ENCODE measurements at places on chromosomes 12 and 14.

- DNase-seq = no peak
These were observed 83.4 kb downstream of the KIF26A start for GRCh38 chr14:104221636-104222369.

DNA sequence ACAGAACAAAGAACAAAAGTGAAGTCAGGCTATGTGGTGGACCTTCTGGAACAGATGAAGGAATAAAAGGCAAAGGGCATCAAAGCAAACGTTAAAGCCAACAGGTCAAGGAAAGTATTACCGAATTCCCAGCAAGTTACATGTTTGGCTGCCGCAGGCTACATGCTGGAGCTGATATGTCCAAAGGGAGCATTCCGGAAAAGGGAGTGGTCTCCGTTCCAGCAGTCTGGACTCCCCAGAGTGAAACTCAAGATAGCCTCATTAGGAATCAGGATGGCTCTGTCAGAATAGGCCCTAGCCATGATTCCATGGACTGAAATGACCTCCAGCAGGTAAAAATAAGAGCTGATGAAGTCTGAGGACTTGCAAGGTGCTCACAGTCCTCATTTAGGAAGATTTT, 379.8 kb upstream of the PRICKLE1 start:
- no peak for DNase-seq

GRCh38 chr12:64746663-64747062, 12.5 kb downstream of the GNS start:
- DNase-seq = no peak

DNA sequence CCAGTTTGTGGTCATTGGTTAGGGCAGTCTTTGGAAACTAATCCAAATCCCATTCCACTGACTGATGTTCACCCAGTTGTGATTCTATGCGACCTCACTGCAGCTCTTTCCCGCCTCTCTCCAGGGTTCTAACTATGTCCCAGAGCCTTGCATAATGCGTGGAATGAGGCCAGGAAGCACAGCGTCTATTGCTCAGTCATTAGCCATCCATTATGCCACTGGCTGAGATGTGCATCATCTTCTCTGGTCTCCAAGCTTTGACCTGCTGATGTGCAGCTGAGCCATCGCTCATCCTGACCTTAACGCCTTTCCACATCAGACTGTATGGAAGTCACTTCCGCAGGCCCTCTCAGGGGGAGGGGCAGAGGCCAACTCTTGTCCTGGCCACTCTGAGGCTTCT, 115.4 kb upstream of the VRK1 start:
- no peak for DNase-seq

GRCh38 chr14:24094841-24095270, 745 bp downstream of the PCK2 start:
- DNase-seq = no peak

DNA sequence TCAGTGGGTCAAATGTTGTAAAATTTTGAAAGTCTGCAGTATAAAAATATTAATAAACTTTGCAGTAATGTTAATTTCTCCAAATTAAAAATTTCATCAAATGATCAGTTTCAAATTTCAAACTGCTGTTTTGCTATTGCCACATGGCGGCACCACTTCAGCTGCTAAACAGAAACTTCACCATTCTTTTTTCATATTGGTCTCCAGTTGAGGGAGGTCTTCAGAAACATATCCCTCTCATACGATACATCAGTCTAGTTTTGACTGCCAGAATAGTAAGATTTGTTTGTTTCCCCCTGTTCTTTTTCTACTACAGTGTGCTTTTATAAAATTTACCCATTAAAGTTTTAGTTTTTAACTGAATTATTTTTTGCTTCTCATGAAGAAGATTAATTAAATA, 4.2 kb upstream of the TRHDE start:
- DNase-seq = no peak

DNA sequence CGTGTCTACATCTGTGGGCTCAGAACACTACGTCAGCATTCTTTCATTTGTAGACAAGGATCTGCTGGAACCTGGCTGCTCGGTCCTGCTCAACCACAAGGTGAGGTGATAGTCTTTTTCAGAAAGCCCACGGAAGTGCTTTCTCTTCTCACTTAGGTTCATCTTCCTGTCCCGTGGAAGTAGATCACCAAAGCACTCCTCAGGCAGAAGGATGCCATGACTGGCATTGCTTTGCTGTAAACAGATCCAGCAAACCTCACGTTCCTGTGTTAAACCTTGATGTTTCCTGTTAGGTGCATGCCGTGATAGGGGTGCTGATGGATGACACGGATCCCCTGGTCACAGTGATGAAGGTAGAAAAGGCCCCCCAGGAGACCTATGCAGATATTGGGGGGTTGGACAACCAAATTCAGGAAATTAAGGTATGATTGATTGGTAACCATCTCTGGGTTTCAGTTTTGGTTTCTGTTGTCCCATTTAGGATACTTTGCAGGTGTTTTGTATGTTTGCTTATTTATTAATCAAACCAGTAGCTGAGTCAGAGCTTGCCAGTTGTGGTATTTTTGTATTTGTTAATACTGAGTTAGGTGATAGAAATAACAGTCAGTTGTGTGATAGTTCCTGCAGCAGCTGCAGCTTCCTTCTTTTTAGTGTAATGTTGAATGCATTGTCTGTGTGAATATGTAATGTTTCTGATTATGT, 7.5 kb downstream of the PSMC1 start:
- no peak for DNase-seq

All from stimulated activated CD4-positive, alpha-beta T cell treated with anti-CD3 and anti-CD28 coated beads, Interleukin-12 subunit alpha, Interleukin-12 subunit beta, amount 100 ng/mL, for 48 hours (primary cell).